AG09319 (cell line): ENCODE measurements at places on chromosomes 4 and X.

DNA sequence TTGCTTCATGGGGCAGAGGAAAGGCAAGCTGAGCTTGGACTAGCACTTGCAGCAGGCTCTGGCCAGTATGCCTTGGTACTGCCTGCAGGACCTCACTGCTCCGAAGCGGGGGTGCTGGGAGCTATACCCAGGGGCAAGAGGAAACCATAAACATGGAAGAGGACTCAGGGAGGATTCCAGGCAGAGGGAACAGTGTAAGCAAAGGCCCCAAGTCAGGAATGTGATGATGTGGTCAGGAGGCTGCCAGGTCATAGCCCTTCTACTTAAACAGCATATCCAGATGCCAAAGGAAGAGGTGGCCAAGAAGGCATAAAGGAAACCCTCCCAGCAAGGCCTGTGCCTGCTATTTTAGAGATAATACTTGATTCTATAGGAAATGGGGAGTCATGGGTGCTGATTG lies 31.1 kb downstream of the RAB40AL start:
- DNase-seq, result no peak

DNA sequence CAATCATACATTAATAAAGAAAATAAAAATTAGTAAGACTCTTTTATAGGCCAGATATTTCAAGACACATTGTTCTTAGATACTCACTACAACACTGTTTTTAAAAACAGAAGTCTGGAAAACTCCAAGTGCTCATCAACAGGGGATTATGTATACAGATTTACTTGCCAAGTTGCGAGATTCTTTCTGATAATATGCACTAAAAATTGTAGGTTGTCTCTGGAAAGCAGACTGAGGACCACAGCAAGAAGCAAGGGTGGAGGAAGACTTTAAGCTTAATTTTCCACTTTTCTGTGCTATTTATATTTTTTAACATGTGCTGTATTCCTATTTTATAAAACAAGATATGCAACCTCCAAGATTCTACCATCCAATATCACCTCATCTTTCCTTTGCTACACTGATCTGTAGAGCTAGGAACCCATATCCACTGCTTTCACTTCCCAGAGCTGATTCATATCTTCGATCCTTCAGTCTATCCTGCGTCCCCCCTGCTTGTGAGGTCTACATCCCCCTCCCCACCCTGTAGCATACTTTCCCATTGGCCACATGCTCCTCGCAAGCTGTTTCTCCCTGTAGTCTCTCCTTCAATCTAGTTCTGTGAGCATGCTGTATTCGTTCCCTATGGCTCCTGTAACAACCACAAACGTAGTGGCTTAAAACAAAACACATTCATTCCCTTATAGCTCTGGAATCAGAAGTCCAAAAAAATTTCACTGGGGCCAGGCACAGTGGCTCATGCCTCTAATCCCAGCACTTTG lies 15.7 kb downstream of the SOD3 start:
- no peak for DNase-seq

GRCh38 chrX:109626637-109627036 lies 1.7 kb upstream of the KCNE5 start:
- no peak for DNase-seq

GRCh38 chr4:123995936-123996335 lies 599.3 kb downstream of the SPRY1 start:
- no peak for DNase-seq

GRCh38 chr4:114997576-114998247 lies 115.7 kb downstream of the NDST4 start:
- no peak for DNase-seq

GRCh38 chr4:6540879-6541278 lies 34.1 kb upstream of the MAN2B2 start:
- no peak for DNase-seq

DNA sequence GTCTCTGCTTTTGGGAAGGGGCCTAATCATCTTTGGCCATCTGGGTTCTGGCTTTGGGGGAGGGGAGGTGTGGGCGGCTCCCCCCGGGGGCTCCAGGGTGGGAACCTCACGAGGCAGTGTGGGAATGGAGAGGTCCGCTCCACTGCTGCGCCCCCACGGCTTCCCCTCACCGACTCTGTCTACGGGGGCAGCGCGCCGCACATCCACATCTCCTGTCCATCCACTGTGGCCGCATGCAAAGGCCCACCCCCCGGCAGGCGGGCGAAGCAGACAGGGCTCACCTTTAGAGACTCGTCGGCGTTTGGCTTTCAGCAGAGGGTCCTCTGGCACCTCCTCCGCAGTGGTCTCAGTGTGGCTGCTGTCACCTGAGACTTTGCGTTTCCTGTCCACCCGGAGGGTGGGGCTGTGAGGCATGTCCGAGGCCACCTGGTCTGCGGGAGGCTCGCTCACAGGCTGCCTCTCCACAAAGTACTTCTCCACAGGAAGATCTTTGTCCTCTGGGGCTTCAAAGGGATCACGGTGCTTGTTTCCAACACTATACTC lies 33.6 kb downstream of the BCOR start:
- DNase-seq, result no peak

DNA sequence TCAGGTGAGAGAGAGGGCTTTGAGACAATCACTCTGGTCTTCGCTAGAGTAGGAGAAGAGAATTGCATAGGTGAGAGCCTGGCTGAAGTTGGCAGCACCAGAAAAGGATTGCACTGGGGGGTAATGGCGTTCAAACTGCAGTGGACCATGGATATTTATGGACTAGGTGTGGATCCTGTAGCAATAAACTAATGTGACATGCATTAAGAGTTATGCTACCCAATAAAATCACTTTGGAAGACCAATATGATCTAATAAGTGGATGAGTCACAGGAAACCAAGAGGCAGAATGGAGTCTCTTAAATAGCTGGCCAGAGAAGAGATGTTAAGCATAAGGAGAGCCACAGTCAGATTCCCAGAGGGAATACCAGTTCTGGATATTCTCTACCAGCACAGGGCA lies 259.8 kb downstream of the FBXO8 start:
- DNase-seq, result no peak

GRCh38 chrX:47646636-47647035 lies 3.7 kb downstream of the ELK1 start:
- DNase-seq, result no peak

- DNase-seq, result no peak
These were observed at the start of gene KCNIP4 for GRCh38 chr4:21948347-21949072. Gene KCNIP4 (minus strand): TSS chr4:21948772.

DNA sequence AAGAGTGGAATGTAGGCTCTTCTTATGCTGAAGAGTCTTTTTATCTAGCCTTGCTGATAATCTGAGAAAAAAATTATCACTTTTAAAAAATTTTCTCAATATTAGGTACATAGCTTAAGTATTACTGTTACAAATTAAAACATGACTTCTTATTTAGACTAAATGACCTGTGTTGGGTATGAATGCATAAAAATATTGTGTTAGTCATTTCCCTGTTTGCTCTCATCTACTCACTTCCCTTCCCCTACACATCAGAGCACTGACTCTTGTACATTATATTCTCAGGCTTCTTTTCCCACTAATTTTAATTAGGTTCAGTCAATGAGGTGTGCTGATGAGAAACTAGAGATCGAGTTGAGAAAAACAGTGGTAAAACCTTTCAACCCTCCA lies 881.0 kb downstream of the PCDH18 start:
- DNase-seq, result no peak

GRCh38 chrX:110008011-110008635 lies 5.2 kb downstream of the TMEM164 start:
- DNase-seq, result no peak

DNA sequence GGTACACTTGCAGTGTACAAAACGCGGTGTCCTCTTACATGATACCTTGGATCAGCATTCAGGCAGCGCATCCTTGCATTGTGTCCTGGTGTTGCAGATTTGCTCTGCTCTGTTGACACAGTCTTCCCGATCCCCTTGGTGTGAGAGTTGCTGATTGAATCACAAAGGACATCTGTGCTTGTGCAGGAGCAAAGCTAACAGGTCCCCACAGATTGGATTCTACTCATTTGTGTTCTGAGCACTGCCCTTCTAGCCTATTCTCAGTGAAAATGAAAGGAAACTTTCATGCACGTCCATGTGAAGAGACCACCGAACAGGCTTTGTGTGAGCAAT lies 171.4 kb downstream of the FRMPD4 start:
- DNase-seq, result no peak

DNA sequence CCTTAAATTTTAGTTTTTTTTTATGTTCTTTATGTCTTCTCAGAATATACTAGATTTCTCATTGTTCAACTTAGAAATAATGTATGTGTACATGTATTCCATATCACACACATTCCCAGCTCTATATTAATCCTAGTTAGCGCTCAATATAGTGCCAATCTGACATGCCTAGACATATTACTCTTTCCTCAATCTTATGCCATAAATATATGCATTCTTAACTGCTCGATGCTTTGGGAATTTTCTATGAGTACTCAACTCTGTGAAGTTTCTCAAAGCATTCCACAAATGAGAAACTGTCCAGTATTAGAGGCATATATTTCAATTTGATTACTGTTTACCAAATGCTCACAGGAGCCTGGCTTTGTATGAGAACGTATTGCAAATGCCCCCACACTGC lies 231.2 kb upstream of the VEGFC start:
- DNase-seq, result no peak

GRCh38 chrX:17185431-17185830 lies 189.6 kb upstream of the NHS start:
- DNase-seq, result no peak

DNA sequence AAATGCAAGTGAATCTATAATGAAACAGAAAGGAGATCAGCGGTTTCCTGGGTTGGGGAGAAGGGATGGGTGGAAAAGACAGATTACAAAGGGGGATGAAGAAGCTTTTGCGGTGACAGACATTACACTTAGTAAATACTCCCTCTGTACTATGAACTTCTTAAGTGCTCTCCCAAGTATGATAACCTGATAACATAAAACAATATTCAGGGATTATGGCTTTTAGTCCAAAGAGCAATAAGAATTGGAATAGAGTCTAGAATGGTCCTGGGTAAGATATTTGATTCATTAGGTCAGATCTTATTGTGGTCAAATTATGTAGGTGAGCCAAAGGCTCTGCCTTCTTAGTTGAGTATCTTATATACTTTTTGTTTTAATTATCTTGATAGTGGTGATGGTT lies 9.2 kb downstream of the LRRC66 start:
- no peak for DNase-seq

- no peak for DNase-seq
These were observed 58.3 kb upstream of the PRKX start for GRCh38 chrX:3771766-3772165.

DNA sequence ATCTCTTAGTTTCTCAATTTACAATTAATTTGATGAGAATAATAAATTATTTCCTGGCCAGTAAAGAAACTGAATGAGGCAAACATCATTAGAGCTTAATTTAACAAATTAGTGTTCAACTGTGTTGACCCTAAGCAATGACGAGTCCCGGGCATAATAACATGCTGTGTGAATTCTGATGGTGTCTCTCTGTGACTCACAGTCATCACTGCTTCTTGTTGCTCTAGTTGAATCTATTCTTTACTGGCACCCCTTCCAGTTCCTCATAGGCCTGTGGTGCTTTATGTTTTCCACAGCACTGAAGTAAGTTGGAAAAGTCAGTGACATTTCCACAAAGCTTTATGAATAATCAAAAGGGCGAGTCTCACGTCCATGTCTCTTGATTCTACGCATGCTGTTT lies 57.7 kb upstream of the SLC7A11 start:
- no peak for DNase-seq

- no peak for DNase-seq
These were observed 165.3 kb downstream of the PJA1 start for GRCh38 chrX:68999931-69000330.

- no peak for DNase-seq
These were observed 646 bp downstream of the ABCB7 start for GRCh38 chrX:75155447-75155826.

DNA sequence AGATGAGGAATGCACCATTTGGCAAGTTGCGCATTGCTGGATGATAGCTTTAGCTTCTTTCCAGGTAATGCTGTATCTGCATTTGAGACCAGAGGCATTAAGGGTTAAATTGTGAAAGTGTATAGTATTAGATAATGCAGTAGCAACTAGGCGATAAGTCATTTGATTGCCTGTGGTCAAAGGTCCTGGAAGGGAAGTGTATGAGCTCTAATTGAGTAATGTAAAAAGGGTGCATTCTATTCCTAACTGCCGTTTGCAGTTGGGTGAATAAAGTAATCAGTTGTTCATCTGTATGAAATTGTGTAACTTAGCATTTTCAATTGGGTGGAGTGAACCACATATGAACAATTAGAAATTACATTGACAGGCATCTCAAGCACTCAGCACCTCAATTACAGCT lies 54.5 kb upstream of the WDR1 start:
- no peak for DNase-seq

- no peak for DNase-seq
These were observed 104.8 kb downstream of the DLG3 start for GRCh38 chrX:70549429-70549828.

- no peak for DNase-seq
These were observed 16.8 kb downstream of the CEP135 start for GRCh38 chr4:55965585-55965984.

DNA sequence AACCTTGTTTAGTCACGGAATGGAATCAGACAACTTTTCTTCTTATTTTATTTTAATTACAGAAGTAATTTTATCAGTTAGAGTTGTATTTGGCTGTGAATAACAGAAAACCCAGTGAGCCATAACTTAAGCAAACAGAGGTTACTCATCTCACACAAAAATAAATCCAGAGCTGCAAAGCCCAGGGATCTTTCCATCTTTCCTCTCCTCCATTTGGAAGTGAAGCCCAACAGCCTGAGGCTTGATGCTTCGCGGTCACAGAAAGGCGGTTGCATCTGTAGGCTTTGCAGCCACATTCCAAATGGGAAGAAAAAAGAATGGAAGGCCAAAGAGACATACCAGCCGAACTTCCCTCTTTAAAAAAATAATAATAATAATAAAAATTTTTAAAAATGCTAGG lies 22.6 kb downstream of the CHRNA9 start:
- DNase-seq, result no peak

- DNase-seq, result no peak
These were observed 175.3 kb downstream of the QDPR start for GRCh38 chr4:17336524-17336961.

DNA sequence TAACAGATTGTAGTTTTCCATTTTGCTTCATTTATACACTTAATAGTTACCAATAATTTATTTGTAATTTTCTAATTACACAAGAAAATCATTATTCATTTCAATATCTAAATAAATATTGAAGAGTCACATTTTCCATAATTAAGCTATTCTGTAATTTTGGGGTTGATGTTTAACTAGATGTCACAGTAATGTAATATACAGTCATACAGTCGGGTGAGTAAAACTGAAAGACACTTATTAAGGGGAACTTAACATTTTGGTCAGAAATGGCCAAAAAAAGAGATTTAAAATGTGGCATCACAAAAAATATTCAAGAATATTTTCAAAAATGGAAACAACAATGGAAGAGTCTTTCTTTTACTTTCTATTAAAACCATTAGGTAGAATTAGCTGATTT lies 1080.3 kb downstream of the ARAP2 start:
- DNase-seq, result no peak
